ENCODE measurements at places on chromosomes 7 and 10.

DNA sequence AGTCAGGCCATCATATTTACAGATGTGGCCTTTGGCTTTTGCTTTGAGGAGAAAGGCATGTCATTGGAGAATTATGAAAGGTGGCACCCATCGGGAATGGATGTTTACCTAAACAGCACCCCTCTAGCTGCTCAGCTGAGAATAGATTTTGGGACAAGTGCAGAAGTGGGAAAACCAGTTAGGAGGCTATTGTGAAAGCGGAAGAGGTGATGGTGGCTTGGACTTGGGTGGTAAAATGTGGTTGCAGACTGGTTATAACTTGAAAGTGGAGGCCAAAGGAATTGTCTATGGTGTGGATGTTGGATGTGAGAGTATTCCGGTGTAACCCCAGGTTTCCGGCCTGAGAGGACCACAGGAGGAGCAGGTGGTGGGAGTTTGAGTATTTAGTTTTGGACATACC is 5.2 kb upstream of the SLC12A9 start:
- no peak for DNase-seq

DNA sequence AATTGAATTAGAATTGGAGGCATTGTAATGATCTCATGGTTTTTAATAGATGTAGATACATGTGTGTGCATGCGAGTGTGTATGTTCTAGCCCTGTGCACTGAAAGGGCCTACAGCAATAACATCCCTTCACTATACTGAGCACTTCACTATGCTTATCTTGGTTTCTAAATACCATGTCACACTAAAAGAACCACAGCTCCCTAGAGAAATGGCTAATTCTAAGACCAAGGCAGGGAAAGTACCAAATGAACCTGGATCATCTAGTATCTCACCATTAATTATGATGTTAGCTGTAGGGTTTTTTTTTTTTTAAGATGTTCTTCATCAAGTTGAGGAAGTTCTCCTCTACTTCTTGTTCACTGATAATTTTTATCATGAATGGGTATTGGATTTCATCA is 55.1 kb downstream of the HECTD2 start:
- DNase-seq, result no peak

- DNase-seq, result no peak
These were observed 40.3 kb downstream of the PTPRE start for GRCh38 chr10:127947211-127947610.

GRCh38 chr7:98641646-98642500 is 24.8 kb downstream of the NPTX2 start:
- DNase-seq, result no peak

DNA sequence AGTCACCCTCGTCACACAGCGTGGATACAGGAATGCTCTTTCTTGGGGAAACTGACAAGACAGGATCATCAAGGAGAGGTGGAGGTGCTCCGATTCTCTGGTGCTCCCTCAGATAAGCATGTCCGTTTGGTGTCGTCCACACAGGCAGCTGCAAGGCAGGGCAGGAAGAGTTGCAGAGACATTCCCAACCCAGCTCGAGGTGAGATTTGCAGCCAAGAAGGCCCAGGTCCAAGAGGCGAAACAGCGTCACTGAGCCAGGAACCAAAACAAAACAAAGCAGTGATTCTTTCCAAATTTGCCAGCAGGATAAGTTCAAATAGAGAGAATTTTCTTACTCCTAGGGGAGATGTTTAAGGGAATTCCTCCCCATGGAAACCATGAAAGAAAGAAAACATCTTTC is 386.5 kb upstream of the PFKP start:
- no peak for DNase-seq

DNA sequence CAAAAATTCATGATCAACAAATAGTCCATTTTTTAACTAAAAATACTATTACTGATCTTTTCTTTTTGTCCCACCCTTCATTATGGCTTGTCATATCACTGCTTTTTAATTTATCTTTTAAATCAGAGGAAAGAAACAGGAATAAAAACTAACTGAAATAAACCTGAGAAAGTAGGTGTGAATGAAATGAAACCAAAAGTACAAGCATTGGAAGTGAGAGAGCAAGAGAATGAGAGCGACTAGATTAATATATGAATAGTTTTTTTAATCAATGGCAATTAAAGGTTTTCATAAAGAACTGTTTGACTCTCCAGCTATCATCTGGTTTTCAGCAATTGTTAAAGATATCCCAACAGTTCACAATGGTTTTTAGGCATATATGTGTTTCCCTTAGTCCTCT is 137.8 kb downstream of the SPAG6 start:
- DNase-seq, result no peak

- DNase-seq, result no peak
These were observed 11.3 kb upstream of the SMO start for GRCh38 chr7:129176916-129177710.

Data from stimulated activated CD8-positive, alpha-beta memory T cell treated with anti-CD3 and anti-CD28 coated beads, Interleukin-4, amount 100 ng/mL, for 1 hour (primary cell).